ENCODE measurements at places on chromosomes 13 and 19.

GRCh38 chr13:86882835-86883234 is 788.3 kb upstream of the SLITRK5 start:
- DNase-seq: no peak

- DNase-seq: no peak
Measured at GRCh38 chr19:5851302-5851701, at the start of gene FUT3. TSS of gene FUT3 (minus strand) at chr19:5851449.

GRCh38 chr13:103731959-103732358 is 665.7 kb upstream of the SLC10A2 start:
- no peak for DNase-seq

DNA sequence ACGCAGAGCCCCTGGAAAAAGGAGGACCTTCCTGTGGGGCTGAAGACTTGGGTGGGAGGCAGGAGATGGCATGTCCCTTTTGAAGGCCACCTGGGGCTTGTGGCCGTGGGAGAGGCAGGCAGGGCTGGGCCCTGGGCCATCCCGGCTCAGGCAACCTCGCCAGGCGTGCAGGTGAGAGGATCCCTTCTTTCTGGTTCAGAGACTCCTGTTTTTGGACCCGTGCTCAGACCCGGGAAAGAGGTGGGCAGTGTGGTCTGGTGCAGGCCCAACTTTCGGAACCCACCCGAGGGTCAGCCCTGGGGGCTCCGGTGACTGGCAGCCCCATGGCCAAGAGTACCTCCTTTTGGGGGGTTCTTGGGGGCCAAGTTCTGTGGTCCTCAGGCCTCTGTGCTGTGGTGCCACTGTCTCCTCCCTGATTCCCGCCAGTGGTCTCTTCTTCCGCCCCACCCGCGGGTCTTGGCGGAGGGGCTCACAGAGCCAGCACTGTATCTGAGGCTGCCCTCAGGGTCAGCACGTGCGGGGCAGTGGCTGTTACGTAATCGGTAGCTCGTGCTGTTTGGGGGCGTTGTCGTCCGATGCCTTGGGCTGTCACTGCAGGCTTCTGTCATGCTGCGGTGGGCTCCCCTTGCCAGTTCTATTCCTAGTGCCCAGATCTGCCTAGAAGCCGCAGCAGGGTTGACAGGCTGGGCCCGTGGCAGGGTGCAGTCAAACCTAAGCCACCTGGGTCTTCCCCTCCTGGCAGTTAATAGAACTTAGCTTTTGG is 42.7 kb downstream of the KDM4B start:
- no peak for DNase-seq

DNA sequence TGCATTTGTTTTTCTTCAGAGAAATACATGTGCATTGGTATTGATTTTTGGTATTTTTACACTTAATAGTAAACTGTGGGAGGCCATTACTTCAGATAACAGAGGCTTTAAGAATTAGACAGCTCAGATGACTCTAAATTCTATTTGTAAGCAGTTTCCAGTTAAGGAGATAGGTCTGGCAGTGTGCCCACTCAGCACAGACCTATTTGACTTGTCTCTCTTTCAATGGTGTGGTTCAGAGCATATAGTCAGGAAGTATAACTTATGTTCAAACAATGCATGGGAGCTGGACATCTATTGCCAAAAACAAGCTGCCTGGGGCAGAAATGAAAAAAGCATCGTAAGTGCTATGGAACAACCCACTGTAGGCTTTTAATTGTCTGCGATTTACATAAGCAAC is 370.7 kb downstream of the HS6ST3 start:
- no peak for DNase-seq

GRCh38 chr13:36341718-36342117 is 4.5 kb downstream of the SPART start:
- no peak for DNase-seq

DNA sequence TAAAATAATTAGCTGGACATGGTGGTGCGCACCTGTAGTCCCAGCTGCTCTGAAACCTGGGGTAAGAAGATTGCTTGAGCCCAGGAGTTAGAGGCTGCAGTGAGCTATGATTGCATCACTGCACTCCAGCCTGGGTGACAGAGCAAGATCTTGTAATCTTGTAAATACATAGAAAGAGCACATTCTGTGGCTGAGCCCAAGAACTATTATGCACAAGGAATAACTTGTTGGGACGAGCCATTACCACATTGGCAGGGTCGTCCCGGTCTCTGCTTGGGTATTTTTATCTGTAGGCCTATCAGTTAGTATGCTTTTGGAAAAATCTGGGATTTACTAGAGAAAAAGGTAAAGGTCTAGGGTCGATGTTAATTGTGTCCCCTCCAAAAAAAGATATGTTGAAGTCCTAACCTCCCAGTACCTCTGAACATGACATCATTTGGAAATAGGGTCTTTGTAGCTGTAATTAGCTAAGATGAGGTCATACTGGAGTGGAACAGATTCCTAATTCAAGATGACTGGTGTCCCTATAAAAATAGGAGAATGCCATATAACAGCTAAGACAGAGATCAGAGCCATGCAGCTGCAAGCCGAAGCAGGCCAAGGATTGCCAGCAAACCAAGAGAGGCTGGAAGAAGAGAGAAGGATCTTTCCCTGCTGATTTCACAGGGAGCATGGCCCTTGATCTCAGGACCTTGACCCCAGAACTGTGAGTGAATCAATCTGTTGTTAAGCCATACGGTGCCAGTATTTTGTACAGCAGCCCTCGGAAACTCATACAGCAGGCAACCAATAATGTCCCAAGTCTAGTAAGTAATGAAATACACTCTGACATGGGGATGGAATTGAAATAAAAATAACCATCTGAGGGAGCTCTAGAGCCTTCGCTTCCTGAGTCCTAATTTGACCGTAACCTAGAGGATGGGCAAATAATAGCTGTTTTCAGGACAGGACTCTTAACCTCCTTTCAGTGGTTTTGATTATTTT is 77.0 kb downstream of the TM9SF2 start:
- DNase-seq: no peak

DNA sequence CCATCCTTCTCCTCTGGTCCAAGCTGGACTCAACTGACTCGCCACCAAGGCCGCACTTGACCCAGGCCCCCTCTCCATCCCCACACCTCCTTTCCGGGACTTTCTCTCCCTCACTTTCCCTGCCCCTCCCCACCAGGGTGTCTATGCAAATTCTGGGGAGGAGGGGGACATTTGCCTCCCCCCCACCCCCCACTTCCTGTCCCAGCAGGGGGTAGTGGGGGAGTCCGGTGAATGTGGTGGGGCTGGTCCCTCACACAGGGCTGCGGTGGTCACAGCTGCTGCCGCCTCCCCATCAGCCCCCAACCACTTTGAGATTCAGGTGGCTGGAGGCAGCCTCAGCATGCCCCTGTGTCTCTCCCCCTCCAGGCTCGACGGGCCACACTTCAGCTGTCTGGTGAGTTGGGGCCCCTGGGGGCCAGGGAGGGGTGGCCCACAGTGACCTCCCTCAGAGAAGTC is 870 bp downstream of the SPIB start:
- no peak for DNase-seq

DNA sequence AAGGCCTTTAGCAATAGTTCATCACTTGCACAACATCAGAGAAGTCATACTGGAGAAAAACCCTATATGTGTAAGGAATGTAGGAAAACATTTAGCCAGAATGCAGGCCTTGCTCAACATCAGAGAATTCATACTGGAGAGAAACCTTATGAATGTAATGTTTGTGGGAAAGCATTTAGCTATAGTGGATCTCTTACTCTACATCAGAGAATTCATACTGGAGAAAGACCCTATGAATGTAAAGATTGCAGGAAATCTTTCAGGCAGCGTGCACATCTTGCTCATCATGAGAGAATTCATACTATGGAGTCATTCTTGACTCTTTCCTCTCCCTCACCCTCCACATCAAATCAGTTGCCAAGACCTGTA is 19.8 kb downstream of the ZNF583 start:
- DNase-seq: no peak

DNA sequence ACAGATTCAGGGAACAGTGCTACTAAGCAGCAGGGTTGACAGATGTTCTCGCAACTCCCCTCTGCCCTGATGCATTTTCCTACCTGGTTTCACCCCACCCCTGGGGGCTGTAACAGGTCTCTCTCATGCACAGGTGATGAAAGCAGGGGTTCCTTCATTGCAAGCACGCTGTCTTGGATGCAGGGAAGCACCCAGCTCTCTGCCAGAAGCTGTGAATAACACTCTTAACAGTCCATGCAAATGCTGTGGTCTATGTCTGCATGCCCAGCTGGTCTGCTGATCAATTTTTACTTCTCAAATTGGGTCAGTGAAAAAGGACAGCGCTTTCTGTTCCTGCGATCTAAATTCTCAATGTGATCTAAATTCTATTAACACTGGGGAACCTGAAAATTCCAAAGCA is 246.3 kb upstream of the TSHZ3 start:
- no peak for DNase-seq

DNA sequence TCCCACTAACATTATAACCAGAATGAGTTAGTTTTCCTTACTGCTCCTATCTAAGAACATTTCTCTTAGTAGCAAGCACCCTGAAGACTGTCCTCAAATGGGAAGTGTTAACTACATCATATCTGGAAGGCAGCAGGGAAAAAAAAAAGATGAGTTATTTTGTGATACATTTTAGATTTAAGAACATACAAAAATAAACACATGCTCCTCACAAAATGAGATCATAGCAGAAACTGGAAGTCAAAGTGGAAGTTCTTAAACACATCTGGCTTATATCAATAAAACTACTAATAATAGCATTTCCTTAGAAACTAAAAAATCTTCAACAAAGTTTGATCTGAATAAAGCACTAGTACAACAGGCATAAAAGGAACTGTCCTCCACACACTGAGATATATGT is 70.4 kb downstream of the SLITRK6 start:
- DNase-seq: no peak

DNA sequence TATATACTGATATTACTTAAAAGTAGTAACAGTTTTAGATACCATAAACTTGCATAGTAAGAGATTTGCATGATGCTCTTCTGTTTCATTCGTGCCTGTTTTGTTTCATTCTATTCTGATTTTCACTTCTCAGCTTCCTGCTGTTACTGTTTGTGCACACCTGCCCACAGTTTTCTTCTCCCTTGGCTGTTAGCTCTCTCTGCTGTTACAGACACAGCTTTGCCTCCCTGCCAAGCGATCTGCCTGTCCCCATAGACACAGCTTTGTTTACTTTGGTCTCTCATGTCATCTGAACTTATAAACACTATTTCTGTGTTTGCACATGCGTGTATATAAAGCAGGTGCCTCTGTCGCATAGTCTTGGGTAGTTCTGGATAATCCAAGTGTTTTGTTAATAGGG is 21.4 kb upstream of the UPF3A start:
- DNase-seq: no peak

- DNase-seq: peak; percentile 57
Measured at GRCh38 chr19:38433268-38433733, at the start of gene RYR1. TSS of gene RYR1 (plus strand) at chr19:38433691. CDS start at chr19:38433830, 139 bp downstream.

DNA sequence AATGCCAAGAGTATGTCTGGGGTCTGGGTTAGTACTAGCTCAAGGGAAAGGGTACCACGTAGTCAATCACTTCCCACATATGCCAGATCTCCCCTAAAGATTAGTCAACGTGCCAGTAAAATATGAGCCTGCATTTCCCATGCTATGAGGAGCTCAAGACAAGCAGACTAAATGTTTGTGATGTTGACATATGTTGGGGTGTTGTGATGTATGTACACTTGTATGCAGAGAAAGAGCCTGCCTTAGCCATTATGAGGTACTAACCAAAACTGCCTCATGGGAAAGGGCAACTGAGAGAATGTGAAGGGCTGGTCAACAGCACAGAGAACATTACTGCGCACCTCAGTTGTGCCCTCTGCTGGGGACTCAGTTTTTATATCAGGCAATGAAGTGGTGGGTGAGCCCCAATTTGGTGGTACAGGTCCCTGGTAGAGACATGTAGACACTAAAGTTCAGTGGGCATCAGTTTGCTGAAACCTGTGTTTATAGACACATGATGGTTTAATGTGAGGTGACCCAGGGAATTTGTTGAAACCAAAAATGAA is 287.0 kb downstream of the DCT start:
- no peak for DNase-seq

GRCh38 chr13:44905556-44905955 is 83.7 kb downstream of the NUFIP1 start:
- DNase-seq: no peak

- no peak for DNase-seq
Measured at GRCh38 chr19:45147835-45148676, 12.7 kb downstream of the NKPD1 start.

DNA sequence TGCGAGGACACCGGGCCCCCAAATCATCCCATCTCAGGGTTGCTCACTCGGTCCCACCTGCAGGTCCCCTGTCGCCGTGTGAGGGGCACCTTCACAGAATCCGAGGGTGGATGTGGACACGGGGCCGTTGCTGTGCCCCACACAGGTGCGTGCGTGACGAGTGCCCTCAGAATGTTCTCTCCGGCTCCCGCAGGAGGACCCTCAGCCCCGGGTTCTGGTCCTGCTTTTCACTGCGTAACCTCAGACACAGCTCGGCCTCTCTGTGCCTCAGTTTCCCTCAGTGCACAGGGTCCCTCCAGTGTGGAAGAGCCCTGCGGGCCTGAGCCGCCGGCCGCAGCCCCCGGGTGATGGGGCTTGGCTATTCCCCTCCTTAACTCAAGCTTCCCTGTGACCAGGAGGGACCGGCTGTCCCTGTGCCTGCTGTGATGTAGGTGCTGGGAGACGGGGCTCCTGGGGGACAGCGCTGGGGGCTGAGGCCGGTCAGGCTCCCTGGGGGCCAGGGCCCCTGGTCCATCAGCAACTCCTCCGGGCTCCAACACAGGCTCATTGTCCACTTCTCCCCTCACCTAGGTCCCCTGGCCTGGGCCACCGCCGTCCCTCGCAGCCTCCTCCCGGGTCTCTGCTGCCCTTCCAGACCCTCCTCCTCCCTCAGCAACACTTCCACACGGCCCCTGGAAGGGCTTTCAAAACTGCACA is 4.8 kb downstream of the SHC2 start:
- DNase-seq: no peak

DNA sequence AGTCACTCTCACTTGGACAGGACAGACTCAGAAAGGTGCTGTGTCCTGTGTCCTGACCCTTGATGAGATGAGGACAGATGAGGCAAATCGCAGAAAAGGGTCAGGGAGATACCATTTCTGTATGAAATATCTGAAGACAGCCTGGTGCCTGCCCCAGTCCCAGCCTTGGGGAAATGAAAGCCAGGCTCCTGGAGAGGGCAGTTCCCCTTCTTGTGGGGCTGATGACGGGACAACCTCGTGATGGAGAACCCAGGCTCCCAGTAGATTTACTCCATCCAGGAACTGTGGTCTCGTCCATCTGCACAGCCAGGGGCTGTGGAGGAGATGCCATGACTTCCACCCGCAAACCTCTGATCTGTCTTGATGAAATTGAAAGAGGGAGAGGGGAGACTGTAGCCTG is 13.8 kb downstream of the LILRB1 start:
- DNase-seq: peak; percentile 62

- no peak for DNase-seq
Measured at GRCh38 chr13:86201477-86201876, 402.3 kb upstream of the SLITRK6 start.

DNA sequence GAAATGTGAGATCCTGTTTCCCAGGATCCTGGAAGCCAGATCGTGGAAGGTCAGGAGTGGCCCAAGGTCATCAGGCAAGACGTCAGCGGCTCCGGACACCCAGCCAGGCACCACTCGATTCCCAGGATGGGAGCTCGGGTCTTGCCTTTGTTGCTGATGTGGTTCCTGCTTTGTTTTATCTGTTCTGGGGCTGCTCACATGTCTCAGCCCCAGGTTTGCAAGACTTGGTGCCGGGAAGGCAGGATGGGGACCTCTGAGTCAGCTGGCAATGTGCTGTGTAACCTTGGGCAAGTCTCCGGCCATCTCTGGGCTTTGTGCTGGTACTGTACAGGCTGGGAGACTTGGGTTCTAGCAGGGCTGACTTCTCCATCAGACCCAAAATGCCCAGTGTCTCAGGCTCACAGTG is 1.4 kb upstream of the FCHO1 start:
- no peak for DNase-seq

- DNase-seq: no peak
Measured at GRCh38 chr13:95375706-95376105, 74.5 kb upstream of the ABCC4 start.
